ENCODE measurements at places on chromosomes 2 and 18.

- DNase-seq = peak; percentile 7
Measured at GRCh38 chr2:135473567-135473966, 57.5 kb downstream of the ZRANB3 start.

DNA sequence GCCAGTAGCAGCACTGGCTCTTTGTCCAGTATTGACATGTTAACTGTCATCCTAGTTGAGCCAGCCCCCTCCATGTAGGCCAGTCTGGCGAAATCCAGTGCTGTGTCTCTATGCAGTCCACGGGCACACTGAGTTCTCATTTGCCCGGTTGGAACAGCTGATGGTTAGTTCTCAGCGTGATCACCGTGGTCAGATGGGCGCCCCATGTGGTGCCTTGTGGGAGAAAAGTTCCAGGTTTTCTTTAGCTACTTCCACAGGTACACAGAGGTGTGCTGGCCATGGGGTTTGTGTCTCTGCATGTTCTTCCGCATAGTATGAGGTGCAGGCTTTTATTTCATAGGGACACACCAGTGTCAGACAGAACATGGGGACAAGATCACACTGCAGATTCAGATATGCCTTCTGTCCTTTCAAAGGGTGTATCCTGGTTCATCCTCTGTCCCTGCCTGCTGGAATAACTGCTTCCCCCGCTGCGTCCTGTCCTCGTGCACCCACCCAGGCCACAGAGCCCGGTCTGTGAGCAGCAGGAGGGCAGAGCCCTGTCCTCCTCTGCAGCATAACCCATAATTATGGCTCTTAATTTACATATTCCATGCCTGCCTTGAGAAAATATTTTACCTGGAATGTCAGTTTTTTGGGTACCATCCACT lies 334.1 kb downstream of the GBX2 start:
- no peak for DNase-seq

DNA sequence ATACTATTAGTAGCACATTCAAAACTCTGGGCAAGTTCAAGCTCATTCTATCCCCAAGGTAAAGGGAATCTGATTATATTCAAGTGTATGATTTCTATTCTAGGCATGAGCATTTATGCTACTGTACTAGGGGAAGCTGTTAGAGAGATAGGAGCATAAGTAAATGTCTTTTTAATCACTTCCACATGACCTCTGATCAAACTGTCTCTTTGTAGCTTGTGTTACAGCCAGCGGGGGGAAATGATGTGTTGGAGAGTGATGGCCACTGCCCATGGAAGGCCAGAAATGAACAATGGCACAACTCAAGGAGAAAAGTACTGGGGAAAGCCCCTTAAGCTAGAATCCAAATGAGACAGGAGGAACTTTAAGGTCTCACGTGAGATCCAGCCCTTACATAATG lies 894.9 kb upstream of the CDH2 start:
- no peak for DNase-seq

DNA sequence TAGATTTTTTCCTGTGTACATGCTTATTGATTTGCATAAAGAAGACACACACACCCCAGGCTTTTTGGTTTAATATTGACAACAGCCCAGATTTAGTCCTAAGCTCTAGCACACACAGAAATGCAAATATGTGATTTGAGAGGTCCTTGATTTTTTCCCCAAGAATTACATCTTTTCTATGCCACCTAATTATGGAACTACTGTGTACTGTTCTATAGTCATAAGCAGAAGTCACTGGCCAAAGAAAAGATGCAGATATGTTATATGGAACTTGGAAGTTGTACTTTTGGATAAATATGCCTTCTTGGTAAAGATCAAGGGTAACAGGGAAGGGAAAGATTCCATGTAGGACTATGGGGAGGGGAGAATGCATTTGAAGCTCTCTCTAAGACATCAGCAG lies 105.6 kb downstream of the SETBP1 start:
- DNase-seq = no peak

- DNase-seq = no peak
Measured at GRCh38 chr2:95052307-95052706, 26.8 kb downstream of the MAL start.

- DNase-seq = no peak
Measured at GRCh38 chr2:189661957-189662321, 680 bp downstream of the ASNSD1 start.

GRCh38 chr2:56666777-56667176 lies 483.0 kb downstream of the CCDC85A start:
- DNase-seq = no peak

- no peak for DNase-seq
Measured at GRCh38 chr2:96556441-96557330, 20.1 kb downstream of the ARID5A start.

DNA sequence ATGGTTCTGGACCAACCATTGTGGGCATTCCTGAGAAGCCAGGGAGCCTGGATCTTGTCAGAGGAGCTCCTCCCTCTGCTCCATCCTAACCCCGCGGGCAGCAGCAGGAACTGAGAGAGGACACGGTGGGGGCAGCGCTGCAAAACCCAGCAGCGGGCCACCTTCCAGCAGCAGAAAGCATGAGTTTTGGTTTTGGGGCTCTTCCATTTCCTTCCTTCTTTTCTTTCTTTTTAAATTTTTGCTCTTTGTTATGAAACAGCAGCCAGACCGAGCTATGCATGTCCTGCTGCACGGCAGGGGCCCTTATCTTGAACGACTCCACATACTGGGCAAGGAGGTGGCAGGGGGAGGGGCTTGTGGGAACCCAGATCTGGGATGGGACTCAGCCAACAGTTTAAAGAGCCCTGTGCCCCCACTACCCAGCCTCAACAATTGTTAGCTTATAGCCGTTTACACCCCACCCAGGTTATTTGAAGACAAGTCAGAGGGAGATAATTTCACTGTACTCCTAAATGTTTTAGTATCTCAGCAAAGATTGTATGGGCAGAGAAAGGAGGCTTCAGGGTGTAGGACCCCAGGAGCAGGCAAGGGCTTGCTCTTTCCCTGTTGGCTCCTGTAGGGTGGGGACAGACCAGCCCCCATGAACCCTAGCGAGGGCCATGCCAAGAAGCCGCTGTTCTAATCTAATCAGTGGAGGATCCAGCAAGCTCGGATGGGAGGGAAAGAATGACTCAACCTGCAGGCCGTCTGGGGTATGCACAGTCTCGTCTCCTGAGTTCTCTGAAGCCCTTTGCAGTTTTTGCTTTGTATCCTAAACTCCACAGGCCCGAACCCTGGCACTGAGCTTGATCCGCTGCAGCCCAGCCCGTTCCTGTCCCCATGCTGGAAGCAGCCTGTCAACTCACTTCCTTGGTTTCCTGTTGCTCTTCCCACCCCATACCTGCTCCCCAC lies 75.3 kb downstream of the LRRFIP1 start:
- DNase-seq = peak; percentile 22

GRCh38 chr2:138209009-138209408 lies 244.7 kb downstream of the HNMT start:
- DNase-seq = no peak
